ENCODE measurements at places on chromosomes 4 and X.

GRCh38 chrX:134024686-134025377 lies 39.4 kb upstream of the GPC3 start:
- DNase-seq = no peak

DNA sequence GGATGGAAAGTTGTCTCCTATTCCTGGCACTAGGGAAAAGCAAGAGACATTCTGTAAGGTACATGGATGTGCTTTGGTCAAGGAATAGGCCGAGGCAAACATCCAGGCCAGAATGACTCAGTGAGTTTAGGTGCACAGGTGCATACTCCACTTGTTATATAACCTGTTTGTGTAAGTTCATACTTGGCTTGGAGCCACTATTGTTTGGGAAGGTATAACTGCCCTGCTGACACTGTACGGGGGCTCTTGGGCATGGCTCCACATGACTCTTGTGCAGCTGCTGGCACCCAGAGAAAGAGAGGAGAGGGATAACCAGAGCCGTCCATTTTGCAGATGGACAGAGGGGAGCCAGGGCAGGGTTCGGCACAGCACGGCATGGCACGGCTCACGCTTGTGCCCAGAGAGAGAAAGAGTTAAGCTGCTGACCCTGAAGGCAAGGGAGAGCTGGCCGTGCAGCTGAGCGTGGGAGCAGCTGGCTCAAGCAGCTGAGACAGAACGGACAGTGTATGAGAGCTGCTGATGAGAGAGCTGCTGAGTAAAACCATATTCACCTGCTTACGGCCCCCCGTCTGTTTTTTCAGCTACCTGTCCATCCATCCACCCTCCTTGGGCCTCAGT lies 98.0 kb downstream of the SLC2A9 start:
- DNase-seq = no peak

- peak; percentile 77 for DNase-seq
These were observed 969.5 kb downstream of the PCDH18 start for GRCh38 chr4:136562834-136563233.

DNA sequence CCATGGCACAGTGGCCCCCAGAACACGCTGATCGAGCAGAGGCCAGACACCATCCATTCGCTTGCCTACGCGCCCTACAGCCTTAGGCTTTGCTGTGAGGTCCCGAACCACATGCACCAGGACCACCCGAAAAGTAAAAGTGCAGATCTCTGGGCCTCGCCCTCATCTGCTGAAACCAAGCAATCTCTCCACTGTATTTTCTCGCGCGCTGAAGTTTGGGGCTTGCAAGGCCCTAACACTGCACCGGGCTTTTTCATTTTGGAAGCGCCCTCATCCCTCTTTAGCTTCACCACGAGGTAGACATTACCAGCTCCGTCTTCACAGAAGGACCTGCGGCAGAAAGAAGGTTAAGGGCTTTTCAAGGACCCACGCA lies 21.2 kb downstream of the NKX3-2 start:
- DNase-seq = no peak

DNA sequence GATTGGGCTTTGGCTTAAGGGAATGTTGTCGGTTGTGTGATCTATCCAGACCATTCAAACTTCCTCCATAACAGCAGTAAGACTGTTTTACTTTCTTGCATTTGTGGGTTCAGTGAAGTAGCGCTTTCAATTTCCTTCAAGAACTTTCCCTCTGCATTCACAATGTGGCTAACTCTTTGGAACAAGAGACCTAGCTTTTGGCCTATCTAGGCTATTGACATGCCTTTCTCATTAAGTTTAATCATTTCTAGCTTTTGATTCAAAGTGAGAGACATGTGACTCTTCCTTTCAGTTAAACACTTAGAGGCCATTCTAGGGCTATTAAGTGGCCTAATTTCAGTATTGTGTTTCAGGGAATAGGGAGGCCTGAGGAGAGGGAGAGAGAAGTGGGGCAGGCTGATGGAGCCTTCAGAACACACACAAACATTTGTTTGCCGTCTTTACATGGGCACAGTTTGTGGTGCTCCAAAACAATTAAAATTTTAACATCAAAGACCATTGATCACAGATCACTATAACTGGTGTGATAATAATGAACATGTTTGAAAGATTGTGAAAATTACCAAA lies 34.1 kb downstream of the ADH5 start:
- no peak for DNase-seq

- DNase-seq = peak; percentile 72
These were observed 162.4 kb upstream of the GPRIN3 start for GRCh38 chr4:89469930-89470375.

GRCh38 chr4:122968227-122968812 lies 45.9 kb upstream of the NUDT6 start:
- DNase-seq = peak; percentile 66

Measured in fibroblast of skin of scalp (primary cell).